ENCODE measurements at places on chromosomes 11 and 22.

DNA sequence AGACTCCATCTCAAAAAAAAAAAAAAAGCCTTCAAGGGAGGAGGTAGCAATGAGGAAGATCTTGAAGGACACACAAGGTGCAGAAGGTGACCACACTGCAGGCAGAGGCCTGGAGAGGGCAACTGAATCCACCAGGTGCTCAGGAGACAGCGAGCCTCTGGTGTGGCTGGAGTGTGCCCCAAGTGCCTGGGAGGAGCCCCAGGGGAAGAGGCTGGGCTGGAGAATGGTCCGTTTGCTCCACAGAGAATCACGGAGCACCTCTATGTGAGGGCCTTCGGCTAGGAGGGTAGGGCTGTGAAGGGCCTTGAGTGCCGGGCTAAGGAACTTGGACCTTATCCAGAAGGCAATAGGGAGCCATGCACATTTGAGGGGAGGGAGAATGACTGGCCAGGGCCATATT, 50.3 kb downstream of the ARRB1 start:
- DNase-seq = no peak

GRCh38 chr11:83427501-83427900, 141.3 kb upstream of the CCDC90B start:
- DNase-seq = no peak

DNA sequence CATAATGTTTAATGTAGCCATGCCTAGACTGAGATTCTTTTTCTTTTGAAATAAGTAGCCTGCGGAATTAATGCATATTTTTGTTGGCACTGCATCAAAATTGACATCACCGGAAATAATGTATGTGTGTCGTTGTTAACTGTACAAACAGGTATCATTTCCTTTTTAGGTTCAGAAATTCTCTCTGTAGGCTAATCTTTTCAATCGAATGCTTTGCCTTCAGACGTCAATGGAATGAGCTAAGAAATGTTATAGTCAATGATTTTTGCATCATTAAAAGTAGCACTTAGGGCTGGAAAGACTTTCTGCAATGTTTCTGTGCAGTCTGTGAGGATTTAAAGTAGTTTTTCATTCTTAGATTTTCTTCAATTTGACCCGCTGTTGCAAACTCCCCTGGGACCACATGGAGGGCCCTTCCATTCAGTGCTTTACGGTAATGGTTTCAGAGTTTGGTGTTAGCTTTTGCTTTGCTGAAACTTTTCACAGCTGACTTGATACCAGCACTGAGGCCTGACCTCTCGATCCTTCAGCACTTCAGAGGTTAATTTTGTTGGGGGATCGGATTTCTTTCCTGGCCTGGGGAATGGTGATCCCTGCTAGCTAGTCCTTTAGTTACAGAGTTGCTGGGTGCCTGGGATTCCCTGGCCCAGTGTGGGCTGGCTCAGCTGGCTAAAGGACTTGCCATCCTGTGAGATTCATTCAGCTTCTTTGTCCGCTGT, 137.8 kb downstream of the DBX1 start:
- DNase-seq = no peak

GRCh38 chr11:7495882-7496551, 10.7 kb downstream of the OLFML1 start:
- no peak for DNase-seq

- DNase-seq = no peak
Observed at GRCh38 chr11:71582309-71582895, at the start of gene KRTAP5-11. Gene KRTAP5-11 (minus strand): TSS chr11:71582875. CDS start chr11:71582837, 38 bp downstream.

GRCh38 chr22:29914991-29915533, 32.1 kb downstream of the MTMR3 start:
- DNase-seq = no peak

- no peak for DNase-seq
Observed at GRCh38 chr11:118924591-118925585, 838 bp downstream of the BCL9L start.

DNA sequence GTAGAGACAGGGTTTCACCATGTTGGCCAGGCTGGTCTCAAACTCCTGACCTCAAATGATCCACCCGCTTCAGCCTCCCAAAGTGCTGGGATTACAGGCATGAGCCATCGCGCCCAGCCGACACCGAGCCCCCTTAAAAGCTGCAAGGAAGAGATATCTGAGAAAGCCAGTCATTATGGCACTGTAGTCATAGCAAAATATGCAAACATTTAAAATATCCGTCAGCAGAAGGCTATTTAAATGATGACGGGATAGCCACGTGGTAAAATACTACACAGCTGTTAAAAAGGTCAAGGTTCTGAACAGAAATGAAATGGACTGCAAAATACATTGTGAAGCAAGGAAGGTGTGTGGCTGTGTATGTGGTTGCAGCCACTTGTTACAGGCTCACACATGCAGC, 6.4 kb upstream of the CCDC88B start:
- no peak for DNase-seq

GRCh38 chr11:19793326-19793725, 80.7 kb downstream of the NAV2 start:
- DNase-seq = no peak

- DNase-seq = no peak
Observed at GRCh38 chr11:79610678-79611077, 169.8 kb upstream of the TENM4 start.

GRCh38 chr11:20355221-20356219, 8.0 kb upstream of the HTATIP2 start:
- DNase-seq = no peak

DNA sequence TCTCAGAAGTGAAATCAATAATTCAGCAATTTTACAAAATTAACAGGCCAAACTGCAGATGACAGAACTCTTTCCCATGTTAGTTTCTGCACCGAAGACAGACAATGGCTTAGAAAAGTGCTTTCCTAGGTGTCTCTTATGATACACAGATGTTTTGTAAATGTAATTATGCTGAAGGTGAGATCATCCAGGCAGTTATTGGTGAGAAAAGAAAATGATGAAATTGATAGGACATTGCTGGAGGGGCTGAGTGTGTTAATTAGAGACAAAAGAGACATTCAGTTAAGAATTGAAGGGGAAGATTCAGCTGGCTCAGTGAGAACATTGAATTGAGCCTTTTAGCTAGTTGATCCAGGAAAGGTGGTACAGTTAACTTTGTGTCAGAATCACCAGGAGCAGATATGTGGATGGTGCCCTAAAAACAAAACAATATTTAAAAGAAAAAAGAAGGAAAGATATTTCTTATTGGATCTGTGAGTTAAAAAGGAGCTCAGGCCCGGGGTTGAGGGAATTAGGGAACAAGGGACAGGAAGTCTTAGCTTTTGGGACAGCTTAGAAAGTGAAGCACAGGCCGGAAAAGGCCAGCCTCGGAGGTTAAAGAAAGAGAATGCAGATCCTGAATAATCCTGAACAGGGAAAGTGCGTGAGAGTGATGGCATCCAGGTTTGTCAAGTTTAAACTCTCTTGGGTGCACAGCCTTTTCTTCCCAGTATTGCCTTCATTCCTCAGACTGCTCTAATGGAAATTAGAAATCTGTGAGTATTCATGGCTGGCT, 16.9 kb downstream of the ARHGAP42 start:
- DNase-seq = no peak

- no peak for DNase-seq
Observed at GRCh38 chr22:45270095-45271020, 14.4 kb upstream of the UPK3A start.

- DNase-seq = no peak
Observed at GRCh38 chr11:114307524-114308203, 11.5 kb downstream of the NNMT start.

DNA sequence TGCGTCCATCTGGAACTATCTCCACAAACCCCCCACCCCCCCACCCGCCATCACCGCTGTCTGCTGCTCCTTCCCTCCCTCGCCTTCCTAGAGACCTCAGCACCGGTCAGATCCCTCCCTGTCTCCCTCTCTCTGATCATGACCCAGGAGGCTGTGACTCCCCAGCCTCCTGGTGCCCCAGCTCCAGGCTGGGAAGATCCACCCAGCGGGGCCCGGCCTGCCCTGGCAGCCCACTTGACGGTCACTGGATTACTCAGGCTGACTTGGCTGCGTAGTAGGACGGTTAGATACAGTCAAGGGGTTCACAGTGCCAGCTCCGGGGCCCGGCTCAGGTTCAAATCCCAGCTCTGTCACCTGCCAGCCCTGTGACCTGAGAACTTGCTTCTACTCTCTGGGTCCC, 59.3 kb downstream of the ANO1 start:
- DNase-seq = no peak

GRCh38 chr11:75346912-75347647, 4.4 kb downstream of the ARRB1 start:
- DNase-seq = no peak

DNA sequence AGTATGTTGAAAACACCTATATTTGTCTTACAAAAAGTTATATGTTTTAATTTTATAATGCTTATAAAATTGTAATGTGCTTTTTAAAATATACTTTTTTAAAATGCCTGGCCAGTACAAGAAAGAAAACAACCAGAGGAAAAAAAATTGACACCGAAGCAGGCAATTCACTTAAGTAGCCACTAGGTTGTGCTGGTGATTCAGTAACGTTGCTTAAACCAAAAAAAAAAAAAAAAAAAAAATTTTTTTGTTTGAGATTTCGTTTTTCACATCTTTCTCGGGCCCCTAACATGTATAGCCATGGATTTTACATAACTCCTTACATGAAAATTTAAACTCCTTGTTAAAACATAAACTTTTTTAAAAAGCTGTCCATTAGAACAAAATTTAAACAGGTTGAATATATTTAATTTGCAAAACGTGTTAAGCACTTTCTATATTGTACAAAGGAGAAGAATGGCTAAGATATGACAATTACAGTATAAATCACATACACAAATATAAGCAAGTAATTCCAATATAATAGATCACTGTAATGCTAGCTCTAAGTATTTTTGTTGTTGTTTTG, 9.2 kb downstream of the OR8B4 start:
- DNase-seq = no peak

GRCh38 chr11:125199915-125200314, 35.4 kb downstream of the PKNOX2 start:
- DNase-seq = no peak

DNA sequence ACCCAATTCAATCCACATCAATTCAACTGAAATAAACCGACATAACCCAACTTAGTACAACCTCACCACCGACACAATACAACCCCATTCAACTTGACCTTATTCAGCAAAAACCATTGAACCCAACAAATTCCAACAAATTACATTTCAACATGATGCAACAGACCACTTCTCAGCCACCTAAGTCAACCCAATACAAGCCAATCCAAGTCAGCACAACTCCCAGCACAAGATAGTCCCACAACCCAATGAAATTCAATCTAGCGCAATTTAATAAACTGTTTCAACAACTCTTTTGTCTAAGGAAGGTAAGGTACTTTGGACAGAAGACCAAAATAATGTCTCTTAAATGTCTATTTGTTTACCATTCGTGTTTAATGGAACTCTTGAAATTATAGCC, 226.0 kb downstream of the MIAT start:
- no peak for DNase-seq

- no peak for DNase-seq
Observed at GRCh38 chr22:24088816-24089215, 77.7 kb downstream of the CABIN1 start.

DNA sequence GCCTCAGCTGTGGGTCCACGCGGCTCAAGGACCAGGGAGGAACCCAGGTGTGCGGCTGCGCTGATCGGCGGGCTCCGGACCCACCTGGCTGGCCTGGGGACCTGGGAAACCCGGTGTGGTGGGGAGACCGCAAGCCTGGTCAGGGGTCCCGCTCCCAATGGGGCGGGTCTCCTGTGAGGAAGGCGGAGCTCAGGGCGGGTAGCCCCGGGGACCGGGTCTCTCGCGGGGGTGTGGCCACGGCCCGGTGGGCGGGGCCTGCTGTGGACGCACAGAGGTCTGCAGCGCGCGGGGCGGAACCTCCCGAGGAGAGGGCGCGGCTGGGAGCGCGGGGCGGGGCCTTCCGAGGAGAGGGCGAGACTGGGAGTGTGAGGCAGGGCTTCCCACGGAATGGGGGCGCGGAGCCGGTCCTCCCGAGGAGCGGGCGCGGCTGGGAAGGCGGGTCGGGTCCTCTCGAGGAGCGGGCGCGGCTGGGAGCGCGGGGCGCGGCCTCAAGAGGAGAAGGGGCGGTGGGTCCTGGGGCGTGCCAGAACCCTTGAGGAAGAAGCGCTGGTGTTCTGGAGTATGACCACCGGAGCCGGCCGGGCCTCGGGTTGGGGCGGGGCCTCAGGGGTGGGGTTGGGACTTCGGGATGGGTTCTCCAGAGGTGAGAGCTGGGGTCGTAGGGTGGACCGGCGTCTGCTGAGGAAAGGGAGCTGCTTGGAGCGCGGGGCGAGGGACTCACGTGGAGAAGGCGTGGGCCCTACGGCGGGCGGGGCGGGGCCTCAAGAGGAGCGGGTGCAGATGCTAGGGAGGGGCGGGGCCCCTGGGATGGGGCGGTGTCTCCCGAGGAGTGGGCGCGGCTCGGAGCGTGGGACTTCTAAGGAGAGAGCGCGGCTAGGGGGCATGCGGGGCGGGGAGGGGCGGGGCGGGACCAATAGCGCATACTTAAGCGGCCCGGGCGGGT, 20.8 kb downstream of the DGCR6L start:
- DNase-seq = peak; percentile 81

DNA sequence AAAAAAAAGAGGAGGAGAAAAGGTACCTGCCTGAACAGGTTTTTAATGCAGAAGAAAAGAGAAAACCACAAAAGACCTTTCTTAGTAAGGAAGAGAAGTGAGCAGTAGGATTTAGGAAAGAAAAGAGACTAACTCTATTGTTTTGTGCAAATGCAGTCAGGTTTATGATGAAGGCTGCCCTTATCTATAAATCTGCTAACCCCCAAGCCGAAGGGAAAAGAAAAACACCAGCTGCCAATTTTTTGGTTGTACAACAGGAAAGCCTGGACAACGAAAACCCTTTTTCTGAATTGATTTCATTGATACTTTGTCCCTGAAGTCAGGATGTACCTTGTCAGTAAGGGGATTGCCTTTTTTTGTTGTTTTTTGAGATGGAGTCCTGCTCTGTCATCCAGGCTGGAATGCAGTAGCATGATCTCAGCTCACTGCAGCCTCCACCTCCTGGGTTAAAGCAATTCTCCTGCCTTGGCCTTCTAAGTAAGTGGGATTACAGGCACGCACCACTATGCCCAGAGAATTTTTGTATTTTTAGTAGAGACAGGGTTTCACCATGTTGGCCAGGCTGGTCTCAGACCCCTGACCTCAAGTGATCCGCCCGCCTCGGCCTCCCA, 21.2 kb downstream of the POLD4 start:
- DNase-seq = no peak

DNA sequence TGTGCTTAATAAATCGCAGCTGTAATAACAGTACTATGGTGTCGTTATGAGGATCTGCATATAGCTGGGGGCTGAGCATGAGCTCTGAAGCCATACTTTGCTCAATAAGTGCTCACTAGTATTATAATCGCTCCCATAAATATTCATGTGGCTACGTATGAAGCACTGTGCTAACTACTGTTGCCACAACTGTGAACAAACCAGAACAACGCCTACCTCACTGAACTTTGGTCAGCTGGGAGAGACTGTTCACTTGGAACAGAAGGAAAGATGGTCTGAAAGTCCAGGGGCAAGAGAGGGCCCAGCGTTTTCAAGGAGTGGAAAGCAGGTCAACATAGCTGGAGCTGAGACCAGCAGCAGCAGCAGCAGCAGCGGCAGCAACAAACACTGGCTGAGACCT, 141.6 kb downstream of the EFCAB6 start:
- no peak for DNase-seq

- no peak for DNase-seq
Observed at GRCh38 chr11:75594211-75594610, 32.2 kb downstream of the SERPINH1 start.

All from activated naive CD4-positive, alpha-beta T cell (primary cell).